ENCODE measurements at places on chromosomes 13 and 19. TPM values are rescaled to one million over a fixed set of nuclear protein-coding genes. Genes with fewer than 3 reads are reported as not detected.

CPT1C gene
- 14.4 TPM for total RNA-seq

CFAP97D2 gene
- not detected for total RNA-seq

SMIM7 gene
- 89.1 TPM for total RNA-seq

ZNF626 gene
- not detected for total RNA-seq

PABPC3 gene
- total RNA-seq = 0.23 TPM

RNF113B gene
- total RNA-seq = not detected

TIMM29 gene
- total RNA-seq = 18.7 TPM

APOC4 gene
- not detected for total RNA-seq

ARRDC5 gene
- not detected for total RNA-seq

GFY gene
- 0.14 TPM for total RNA-seq

DKKL1 gene
- 0.80 TPM for total RNA-seq

OR7G2 gene
- total RNA-seq = not detected

IL4I1 gene
- total RNA-seq = 0.88 TPM

MLNR gene
- total RNA-seq = 0.76 TPM

ZNF99 gene
- total RNA-seq = not detected

GPR12 gene
- total RNA-seq = not detected

TIMM44 gene
- total RNA-seq = 32.3 TPM

Measured in A549 treated with ZK216348 at 1 μM for 4 hours (cell line).